Stimulated activated CD8-positive, alpha-beta memory T cell treated with anti-CD3 and anti-CD28 coated beads, Interleukin-15, amount 100 ng/mL, for 48 hours (primary cell): ENCODE measurements at places on chromosomes 7 and 10.

GRCh38 chr10:13536674-13537366, 8.0 kb upstream of the BEND7 start:
- DNase-seq = peak; percentile 8

DNA sequence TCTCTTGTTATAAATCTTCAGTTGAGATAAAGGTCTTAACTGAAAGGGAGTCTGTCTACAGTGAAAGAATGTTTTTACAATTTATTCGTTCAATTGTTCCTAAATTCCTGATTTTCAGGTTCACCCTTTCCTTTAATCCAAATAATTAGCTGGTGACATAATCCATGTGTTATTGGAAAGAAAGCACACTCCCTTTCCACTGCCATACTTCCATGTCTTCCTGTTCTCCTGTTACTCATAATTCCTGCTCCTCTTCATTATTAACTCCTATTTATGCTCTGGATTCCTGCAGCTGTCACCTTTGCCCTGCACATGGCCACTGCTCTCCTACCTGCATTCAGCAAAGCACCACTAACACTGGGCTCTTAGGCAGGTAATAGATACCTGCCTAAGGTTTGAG, 40.0 kb upstream of the FAM3C start:
- DNase-seq = no peak

- DNase-seq = no peak
Measured at GRCh38 chr10:32949221-32949678, 8.8 kb downstream of the ITGB1 start.

GRCh38 chr10:95336702-95337101, 45.9 kb upstream of the PDLIM1 start:
- DNase-seq = no peak

DNA sequence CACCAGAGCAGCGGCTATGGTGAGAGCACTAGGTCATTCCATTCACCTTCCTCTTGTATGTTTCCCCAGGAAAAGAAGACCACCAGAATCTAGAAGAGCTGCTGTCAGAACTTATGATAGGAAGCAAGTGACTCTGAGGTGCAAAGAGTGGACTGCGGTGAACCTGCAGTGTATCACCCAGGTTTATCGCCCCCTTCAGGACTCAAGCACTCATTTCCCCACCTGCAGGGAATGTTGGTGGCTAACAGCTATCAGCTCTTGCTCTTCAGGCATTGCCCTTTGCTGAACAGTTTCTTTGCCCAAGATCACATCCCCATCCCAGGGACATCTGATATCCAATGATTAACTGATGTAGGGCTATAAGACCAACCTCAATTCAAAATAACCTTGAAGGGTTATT, 66.3 kb upstream of the IL6 start:
- no peak for DNase-seq

- DNase-seq = no peak
Measured at GRCh38 chr7:84603545-84603944, 409.0 kb upstream of the SEMA3A start.

GRCh38 chr10:22831586-22831985, 96.3 kb upstream of the ARMC3 start:
- DNase-seq = no peak

DNA sequence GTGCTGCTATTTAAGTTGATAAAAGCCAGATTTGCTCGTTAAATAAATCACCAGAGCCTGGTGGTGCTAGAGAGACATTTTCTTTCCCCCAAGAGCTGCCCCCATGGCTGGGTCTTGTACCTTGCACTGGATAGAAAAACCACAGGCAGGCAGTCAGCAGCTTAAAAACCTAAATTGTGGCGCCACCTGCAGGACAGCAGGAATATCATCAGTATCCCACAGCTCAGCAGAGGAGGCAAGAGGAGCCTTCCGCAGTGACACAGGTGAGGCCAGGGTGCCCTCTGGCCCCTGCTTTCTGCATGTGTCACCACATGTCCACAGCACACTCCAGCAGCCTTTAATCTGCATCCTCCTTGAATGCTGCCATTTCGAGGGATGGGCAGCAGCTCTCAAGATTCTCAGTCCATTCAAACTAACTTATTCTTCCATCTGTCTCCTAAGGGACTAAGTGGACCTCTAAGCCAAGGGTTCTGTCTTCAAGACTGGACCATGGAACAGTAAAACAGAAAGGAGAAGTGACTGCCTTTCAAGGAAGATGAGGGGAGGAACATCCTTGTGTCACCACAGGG, 4.5 kb upstream of the PLXNA4 start:
- peak; percentile 32 for DNase-seq

DNA sequence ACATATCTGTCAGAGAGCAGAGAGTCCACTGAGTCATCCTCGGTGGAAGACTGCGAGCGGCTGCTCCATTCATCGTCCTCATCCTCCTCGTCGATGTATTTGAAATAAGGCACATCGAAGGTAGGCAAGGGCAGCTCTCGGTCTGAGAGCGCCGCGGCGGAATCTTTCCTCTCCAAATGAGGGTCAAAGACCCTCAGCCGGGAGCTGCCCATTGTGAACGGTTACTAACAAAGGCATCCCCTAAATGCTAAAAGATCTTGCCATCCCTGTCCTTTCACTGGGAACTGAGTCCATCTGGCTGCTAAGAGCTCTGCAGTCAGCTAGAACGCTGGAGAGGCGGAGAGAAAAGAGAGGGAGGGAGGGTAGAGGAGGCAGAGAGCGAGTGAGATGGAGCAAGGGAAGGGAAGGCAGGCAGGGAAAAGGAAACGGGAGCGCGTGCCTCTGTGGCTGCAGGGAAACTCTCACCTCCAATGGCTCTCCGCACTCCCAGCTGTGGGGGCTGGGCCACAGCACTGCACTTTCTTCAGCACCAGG, 163.4 kb downstream of the RAPGEF5 start:
- no peak for DNase-seq

DNA sequence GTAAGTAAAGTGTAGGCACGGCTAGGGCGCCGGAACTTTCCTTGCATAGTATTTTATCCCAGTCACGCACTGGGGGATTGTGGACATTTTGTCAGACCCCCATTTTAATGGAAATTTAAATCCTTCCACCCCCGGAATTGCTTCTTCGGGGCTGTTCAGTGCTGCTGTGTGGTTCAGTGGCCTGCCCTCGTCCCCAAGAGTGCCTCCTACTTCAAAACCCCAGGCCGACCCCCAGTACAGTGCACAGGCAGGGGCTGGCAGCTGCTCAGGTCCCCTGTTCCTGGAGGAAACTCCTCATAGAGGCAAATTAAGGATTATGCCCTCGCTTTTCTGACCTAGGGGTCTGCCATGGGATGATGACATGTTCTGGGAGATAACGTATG, 94.5 kb downstream of the PTPRE start:
- DNase-seq = no peak

GRCh38 chr10:85420501-85421191, 945.9 kb downstream of the GRID1 start:
- no peak for DNase-seq

- no peak for DNase-seq
Measured at GRCh38 chr10:18419945-18420344, 231.4 kb downstream of the NSUN6 start.

DNA sequence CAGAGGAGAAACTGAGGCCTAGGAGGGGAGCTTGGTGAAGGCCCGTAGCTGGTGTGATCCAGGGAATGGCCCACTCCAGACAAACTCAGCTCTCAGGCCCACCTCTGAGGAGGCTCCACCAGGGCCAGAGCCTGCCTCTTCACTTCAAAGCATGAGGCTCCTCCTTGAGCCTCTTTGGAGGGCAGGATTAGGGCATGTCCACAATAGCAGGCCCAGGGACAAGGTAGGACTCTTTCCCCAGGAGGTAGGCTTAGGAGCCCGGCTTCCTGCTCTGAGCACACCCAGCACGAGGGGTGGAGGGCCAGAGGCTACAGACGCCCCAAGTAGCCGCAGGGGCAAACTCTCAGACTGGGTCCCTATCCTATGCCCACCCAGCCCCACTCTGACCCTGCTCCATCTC, 164.6 kb upstream of the ZMIZ1 start:
- DNase-seq = no peak

- no peak for DNase-seq
Measured at GRCh38 chr7:108045154-108045553, 42.2 kb upstream of the LAMB1 start.

GRCh38 chr10:77043420-77043763, 594.2 kb downstream of the KCNMA1 start:
- DNase-seq = no peak

DNA sequence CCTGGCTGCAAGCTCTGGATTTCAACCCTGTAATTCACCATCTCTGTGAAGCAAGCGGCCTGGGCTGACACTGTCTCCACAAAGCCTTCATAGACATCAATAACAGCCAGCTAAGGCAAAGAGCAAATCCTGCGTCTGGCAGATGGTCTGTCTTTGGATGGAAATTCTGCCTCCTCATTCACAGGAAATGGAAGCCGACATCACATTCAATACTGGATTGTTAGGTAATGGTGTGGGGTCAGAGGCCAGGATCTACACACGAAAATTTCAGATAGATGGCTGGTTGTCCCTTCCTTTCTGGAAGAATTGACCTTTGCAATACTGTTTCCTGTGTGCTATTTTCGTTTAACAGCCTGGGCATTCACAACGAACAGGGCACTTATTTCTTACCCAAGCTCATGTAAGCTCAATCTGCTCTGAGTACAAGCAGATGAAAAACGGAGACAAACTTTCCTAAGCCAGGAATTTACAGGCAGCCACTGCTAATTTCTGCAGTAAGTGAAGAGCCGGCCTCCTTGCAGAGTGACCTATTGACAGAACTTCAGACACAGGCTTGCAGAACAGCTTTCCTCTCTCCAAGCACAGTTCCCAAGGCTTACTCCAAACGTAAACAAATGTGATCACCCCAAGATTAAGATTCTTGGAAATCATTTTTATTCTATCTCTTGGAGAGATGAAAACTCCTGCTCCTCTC, 3.1 kb upstream of the ADAM12 start:
- DNase-seq = no peak

- DNase-seq = no peak
Measured at GRCh38 chr10:123327450-123327849, 173.2 kb downstream of the BUB3 start.

- no peak for DNase-seq
Measured at GRCh38 chr7:47379629-47380324, 202.1 kb downstream of the TNS3 start.

GRCh38 chr7:130069179-130069977, 956 bp upstream of the KLHDC10 start:
- DNase-seq = no peak

DNA sequence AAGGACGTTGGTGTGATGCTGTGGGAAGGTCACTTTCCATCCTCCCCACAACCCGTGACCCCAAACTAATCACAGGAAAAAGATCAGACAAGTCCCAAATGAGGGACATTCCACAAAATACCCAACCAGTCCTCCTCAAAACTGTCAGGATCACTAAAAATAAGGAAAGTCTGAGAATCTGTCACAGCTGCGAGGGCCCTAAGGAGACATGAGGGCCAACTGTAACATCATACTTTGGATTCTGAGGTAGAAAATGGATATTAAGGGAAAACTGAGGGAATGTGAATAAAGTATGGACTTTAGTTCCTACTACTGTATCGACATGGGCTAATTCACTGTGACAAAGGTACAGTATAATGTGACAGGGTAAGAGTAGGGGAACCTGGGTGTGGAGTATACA, 85.1 kb upstream of the FAM20C start:
- DNase-seq = no peak

DNA sequence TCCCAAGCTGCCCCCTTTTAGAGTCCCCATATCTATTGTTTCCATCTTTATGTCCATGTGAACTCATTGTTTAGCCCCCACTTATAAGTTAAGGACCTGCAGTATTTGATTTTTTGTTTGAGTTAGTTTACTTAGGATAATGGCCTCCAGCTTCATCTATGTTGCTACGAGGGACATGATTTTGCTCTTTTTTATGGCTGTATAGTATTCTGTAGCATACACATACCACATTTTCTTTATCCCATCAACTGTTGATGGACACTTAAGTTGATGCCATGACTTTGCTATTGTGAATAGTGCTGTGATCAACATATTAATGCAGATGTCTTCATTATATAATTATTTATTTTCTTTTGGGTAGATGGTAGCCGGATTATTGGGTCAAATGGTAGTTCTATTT, 576.9 kb downstream of the ANKRD7 start:
- DNase-seq = no peak

GRCh38 chr10:63528084-63528744, 7.0 kb downstream of the REEP3 start:
- no peak for DNase-seq

DNA sequence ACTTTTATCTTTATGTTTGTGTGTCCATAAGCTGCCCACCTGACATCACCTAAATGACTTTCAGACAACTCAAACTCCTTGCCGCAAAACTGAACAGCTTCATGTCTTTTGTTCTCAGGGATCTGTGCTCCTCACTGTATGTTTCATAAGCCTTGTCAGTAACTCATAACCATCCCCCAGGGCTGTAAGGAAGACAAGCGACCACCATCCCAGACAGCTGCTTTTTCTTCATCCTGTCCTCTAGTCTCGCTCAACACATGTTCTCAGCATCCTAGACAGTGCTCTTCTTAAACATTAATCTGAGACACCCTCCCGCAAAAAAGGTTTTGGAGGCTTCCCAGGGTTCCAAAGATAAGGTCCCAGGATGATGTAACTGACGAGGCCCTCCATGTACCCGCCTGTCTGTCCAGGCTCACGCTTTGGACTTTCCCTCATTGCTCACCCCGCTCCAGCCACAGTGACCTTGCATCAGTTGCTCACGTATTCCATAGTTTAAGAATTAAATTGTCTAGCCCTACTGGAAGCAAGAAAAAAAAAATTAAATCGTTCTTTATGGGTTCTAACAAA, 69.8 kb downstream of the MAP3K8 start:
- no peak for DNase-seq

DNA sequence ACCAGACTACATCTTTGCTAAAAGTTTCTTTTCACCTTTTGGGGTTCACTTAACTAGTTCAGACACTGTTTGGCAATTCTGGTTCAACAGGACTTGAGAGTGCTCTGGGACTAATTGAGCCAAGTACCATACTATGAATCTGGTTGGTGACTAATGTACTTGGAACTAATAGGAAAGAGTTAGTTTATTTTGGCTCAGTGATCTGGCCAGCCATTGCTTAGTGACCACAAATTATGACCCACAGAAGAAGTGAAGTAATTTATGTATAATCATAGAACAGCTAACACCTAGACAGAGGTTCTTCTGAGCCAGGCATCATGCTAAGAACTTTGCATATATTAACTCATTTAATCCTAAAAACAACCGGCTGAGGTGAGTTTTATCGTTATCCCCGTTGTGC, 126.5 kb upstream of the JCAD start:
- DNase-seq = no peak
